ENCODE measurements at places on chromosomes 11 and 22. TPM values are rescaled to one million over a fixed set of nuclear protein-coding genes. Genes with fewer than 3 reads are reported as not detected.

DNA sequence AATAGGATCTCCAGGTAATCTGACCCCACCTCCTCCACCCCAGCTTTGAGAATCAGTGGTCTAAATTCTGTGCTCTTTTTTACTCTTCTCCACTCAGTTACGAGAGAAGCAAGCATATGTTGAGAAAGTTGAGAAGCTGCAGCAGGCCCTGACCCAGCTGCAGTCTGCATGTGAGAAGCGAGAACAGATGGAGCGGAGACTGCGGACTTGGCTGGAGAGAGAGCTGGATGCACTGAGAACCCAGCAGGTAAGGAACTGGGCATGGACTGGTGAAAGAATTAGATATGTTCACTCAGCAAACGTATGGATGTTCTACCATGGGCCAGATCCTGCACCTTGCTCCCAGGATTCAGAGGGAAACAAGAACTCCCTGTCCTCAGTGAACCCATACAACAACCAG is 85.7 kb downstream of the AMOTL1 start:
- DNase-seq: no peak

- no peak for DNase-seq
Observed at GRCh38 chr11:3135481-3136440, 29.3 kb downstream of the OSBPL5 start.

- DNase-seq: no peak
Observed at GRCh38 chr11:111302298-111302697, 4.0 kb downstream of the POU2AF3 start.

GRCh38 chr22:42472671-42473070 is 40.5 kb upstream of the NFAM1 start:
- DNase-seq: no peak

The SPA17 gene
- 7.3 TPM for total RNA-seq

The ABTB2 gene
- 6.0 TPM for total RNA-seq

DNA sequence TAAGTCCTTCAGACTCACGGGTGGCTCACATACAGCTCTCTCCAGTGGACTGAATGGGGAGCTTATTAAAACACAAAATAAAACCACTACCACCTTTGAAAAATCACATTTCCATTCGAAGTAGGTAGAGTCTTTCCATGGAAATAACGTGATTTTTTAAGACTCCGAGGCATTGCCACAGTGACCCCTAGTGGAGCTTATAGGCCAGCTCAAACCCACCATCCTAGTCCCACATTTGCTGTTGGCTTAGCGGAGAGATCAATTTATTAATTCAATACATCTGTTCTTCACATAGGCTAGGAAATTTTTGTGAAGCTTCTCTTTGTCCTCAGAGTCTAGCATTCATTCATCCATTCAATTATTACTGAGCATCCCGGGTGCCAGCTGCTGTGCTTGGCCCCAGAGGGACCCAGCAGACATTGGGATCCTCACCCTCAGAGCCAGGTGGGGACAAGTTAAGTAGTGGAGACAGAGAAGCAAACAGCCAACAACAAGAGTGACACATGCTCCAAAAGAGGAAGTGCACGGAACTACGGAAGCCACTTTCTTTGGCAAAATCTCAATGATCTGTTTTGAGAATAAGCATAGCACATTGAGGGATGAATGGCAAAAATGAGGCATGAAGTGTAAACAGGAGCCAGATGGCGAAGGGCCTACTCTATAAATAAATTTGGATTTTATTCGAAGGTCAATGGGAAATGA is 10.2 kb upstream of the P4HA3 start:
- no peak for DNase-seq

GRCh38 chr11:119540370-119541125 is 117.6 kb upstream of the THY1 start:
- no peak for DNase-seq

The PLAAT4 gene
- total RNA-seq: 57.7 TPM

DNA sequence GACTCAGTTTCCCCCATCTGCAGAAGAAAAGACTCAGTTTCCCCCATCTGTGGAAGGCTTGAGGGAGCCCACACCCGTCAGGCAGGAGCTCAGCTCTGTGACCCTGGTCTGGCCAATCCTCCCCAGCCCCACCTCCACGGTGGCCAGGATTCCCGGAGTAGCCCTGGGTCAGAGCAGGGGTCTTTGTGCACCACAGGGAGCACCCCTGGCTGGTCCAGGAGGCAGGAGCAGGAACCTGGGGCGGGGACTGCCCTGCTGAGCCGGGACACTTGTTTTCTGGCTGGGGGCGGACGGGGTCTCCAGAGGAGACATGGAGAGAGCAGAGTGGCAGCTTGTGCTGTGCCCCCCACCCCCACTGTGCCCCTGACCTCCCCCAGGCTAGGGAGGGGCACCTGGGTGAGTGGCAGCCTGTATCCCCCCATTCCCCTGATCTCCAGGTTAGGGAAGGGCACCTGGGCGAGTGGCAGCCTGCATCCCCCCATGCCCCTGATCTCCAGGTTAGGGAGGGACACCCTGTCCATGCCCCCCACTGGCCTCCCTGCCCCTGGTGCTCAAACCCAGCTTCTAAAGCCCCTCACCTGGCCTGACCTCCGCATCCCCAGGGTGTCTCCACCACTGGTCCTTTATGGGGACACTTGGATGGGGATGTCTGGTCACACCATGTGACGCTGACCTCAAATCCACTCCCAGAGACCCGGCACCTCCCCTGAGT is 18.8 kb downstream of the IL17REL start:
- no peak for DNase-seq

GRCh38 chr11:6755303-6755952 is 16.3 kb downstream of the OR2AG2 start:
- DNase-seq: peak; percentile 7

The C22orf39 gene
- total RNA-seq: 44.0 TPM

GRCh38 chr11:65381716-65382032 is 772 bp downstream of the SLC25A45 start:
- DNase-seq: no peak

DNA sequence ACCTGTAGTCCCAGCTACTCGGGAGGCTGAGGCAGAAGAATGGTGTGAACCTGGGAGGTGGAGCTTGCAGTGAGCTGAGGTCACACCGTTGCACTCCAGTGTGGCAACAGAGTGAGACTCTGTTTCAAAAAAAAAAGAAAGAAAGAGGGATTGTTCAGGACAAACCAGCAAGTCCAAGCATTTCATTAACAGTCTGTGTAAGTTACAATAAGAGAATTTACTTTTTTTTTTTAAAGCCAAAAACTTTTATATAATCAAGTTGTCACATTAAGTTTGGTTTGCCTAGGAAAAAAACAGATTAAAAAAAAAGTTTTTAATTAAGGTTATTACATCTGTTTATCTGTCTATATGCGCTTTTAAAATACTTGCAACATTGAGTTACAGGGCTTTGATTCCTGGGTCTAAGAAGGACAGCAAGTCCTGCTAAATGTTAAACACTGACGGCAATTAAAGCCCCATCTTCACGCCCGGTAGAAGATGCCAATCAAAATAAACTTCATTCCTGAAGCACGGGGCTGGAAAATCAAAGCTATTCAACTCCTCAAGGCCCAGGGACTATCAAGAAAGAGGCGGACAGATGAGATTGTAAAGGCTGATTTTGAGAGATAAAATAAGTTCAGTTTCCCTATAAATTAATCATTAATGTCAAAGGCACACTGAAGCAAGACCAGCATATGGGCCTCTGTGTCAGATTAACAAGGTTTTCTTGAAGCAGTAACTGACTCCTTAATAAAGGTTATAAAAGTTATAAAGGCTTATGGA is 10.7 kb downstream of the TMEM138 start:
- DNase-seq: no peak

The CYB5R3 gene
- 68.0 TPM for total RNA-seq
